ENCODE measurements at places on chromosomes 2 and 18.

- H3K4me1 ChIP-seq: no peaks in the 10 kb centered on the region
- H3K27me3 ChIP-seq: no peaks in the 10 kb centered on the region
- no peak overlapping the region for H3K4me3 ChIP-seq
- no peaks in the 10 kb centered on the region for H3K36me3 ChIP-seq
Observed at GRCh38 chr2:153360239-153360638, 118.3 kb downstream of the RPRM start.

DNA sequence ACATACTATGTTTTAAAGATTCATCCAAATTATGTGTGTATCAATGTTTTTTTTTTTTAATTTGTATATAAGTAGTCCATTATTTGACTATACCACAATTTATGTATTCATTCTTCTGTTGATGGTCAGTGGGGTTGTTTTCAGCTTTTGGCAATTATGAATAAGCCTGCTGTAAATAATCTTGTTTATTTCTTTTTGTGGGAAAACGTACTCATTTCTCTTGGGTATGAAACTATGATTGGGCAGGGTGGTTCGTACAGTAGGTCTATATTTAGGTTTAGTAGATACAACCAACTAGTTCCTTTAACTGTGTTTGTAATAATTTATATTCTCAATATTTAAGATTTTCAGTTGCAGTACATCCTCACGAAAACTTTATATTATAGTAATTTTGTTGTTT, 329.2 kb downstream of the LPIN1 start:
- H3K4me3 ChIP-seq: no peak overlapping the region
- no peaks in the 10 kb centered on the region for H3K27me3 ChIP-seq
- no peak for DNase-seq
- H3K27ac ChIP-seq: no peak overlapping the region
- H3K36me3 ChIP-seq: no peaks in the 10 kb centered on the region
- no peaks in the 10 kb centered on the region for H3K4me1 ChIP-seq

GRCh38 chr2:239245872-239246721, 154.7 kb downstream of the HDAC4 start:
- H3K36me3 ChIP-seq: no peaks in the 10 kb centered on the region
- peak overlapping the region; percentile 63 for H3K27ac ChIP-seq
- peaks cover 12% of the 10 kb centered on the region for H3K4me1 ChIP-seq
- no peaks in the 10 kb centered on the region for H3K27me3 ChIP-seq
- no peak overlapping the region for H3K4me3 ChIP-seq

- peak; percentile 42 for DNase-seq
- H3K36me3 ChIP-seq: peaks cover 2% of the 10 kb centered on the region
- H3K4me3 ChIP-seq: no peak overlapping the region
- H3K4me1 ChIP-seq: no peaks in the 10 kb centered on the region
- H3K27ac ChIP-seq: peak overlapping the region; percentile 33
Observed at GRCh38 chr2:203209538-203209937, 29.3 kb upstream of the CYP20A1 start.

- H3K27me3 ChIP-seq: no peaks in the 10 kb centered on the region
- H3K4me3 ChIP-seq: no peak overlapping the region
- no peaks in the 10 kb centered on the region for H3K36me3 ChIP-seq
- no peak overlapping the region for H3K27ac ChIP-seq
Observed at GRCh38 chr2:7670905-7671641, 753.9 kb downstream of the RNF144A start.

- no peak for DNase-seq
- H3K27ac ChIP-seq: no peak overlapping the region
- no peaks in the 10 kb centered on the region for H3K4me1 ChIP-seq
Observed at GRCh38 chr2:189231719-189232323, 52.3 kb upstream of the COL5A2 start.

- no peaks in the 10 kb centered on the region for H3K36me3 ChIP-seq
- no peaks in the 10 kb centered on the region for H3K4me1 ChIP-seq
- H3K4me3 ChIP-seq: no peak overlapping the region
- H3K27ac ChIP-seq: no peak overlapping the region
- no peak for DNase-seq
- H3K27me3 ChIP-seq: no peaks in the 10 kb centered on the region
Observed at GRCh38 chr18:69585696-69586095, 185.0 kb downstream of the DOK6 start.

Measured in lung (tissue), 17 donors.